ENCODE measurements at places on chromosomes 16 and 17.

DNA sequence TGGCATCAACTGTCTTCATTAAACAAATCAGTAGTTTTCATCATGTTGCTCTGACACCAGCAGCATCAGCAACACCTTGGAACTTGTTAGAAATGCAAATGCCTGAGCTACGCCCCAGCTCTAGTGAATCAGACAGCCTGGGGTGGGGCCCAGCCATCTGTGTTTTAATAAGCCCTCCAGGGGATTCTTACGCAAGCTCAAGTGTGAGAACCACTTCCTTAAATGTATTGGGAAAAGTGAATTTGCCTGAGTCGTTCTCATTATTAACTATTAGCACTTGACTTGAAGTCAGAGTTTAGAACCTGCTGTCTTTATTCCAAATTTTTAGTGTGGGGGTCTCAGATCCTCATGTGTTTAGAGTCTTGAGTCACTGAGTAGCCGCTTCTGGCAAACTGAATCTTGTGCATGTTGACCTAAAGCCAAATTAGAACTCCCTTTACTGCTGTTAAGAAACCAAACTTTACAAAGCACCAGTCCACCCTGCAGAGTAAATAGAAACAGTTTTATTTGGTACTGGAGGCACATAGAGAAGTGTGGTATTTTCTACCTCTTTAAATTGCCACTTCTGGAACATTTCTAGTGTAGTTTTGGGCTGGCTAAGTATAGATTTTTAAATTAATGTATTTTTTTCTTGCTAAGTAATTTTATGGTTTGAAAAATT, 137.4 kb upstream of the COX10 start:
- DNase-seq = peak; percentile 96

- no peak for DNase-seq
These were observed 377.8 kb downstream of the SOX9 start for GRCh38 chr17:72498364-72499210.

DNA sequence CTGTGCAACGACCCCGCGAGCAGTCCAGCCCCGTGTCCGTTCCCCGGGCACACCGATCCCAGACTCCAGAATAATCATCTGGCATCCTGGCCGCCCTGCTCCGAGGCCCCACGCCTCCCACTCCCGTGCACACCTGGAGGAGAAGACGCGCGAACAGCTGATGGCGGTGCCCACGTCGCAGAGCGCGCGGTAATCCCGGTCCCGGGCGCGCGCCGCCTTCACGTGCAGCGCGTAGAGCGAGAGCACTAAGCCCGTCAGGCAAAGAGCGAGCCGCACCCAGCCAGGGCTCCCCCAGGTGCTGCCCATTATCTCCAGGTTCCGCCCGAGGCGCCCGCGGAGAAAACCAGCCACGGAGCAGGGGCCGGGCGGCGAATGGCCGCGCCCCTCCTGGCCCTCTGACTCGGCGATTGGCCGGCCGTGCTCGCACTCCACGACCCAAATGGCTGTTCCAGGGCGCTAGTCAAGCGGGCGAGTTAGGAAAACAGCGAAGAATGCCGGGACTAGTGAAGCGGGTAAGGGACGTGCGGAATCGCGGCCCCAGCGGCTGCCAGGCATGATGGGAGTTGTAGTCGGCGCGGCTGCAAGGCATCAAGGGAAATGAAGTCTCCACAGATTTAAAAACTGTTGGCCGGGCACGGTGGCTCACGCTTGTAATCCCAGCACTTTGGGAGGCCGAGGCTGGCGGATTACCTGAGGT, at the start of gene VKORC1:
Gene VKORC1 (minus strand): TSS at position 374 of the 697 bp plus-strand sequence. CDS start 68 bp downstream, at position 306.
- DNase-seq = peak; percentile 97

DNA sequence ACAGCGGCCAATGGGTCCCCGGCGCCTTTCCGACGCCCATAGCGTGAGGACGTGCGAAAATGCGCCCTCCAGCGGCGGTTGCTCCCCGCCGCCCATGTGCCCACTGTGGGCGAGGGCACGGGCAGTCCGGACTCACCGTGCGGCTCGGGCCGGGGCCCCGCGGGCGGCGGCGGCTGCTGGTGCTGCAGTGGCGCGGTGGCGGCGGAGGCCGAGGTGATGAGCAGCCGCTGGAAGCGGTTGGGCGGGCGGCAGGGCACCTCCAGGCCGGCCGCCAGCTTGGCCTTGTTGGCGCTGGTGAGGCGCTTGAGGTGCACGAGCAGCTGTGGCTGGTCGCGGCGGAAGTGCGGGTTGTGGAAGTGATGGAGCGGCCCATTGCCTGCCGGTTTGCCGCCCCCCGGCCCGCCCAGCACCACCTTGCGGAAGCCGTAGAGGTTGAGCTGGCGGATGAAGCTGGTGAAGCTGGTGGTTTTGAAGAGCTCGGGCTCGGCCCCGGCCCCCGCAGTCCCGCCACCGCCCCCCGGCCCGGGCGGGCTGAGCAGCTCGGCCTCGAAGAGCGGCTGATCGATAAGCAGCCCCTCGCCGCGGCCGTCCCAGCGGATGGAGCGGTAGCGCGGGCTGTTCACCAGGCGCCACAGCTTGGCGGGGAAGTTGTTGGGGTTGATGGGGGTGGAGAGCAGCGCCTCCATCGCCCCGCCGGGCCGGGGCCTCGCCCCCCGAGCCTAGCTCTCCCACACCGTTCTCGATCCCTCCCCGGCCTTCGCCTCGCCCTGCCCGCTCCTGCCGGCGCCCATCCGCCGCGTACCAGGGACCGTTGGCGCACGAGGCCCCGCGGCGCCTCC, at the start of gene HSF5:
Gene HSF5 (minus strand): TSS at position 820 of the 839 bp plus-strand sequence. CDS start 134 bp downstream, at position 686.
- no peak for DNase-seq

- DNase-seq = no peak
These were observed 576 bp downstream of the ZNF768 start for GRCh38 chr16:30525844-30526136.

DNA sequence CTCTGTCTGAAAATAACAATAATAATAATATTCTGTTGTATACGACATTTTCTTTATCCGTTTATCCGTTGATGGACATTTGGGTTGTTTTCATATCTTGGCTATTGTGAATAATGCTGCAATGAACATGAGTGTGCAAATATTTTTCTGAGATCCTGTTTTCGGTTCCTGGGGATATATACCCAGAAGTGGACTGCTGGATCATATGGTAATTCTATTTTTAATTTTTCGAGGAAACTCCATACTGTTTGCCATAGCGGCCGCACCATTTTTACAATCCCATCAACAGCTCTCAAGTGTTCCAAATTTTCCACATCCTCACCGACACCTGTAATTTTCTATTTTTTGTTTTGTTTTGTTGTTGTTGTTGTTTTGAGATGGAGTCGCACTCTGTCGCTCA, 5.3 kb upstream of the PRSS41 start:
- no peak for DNase-seq

DNA sequence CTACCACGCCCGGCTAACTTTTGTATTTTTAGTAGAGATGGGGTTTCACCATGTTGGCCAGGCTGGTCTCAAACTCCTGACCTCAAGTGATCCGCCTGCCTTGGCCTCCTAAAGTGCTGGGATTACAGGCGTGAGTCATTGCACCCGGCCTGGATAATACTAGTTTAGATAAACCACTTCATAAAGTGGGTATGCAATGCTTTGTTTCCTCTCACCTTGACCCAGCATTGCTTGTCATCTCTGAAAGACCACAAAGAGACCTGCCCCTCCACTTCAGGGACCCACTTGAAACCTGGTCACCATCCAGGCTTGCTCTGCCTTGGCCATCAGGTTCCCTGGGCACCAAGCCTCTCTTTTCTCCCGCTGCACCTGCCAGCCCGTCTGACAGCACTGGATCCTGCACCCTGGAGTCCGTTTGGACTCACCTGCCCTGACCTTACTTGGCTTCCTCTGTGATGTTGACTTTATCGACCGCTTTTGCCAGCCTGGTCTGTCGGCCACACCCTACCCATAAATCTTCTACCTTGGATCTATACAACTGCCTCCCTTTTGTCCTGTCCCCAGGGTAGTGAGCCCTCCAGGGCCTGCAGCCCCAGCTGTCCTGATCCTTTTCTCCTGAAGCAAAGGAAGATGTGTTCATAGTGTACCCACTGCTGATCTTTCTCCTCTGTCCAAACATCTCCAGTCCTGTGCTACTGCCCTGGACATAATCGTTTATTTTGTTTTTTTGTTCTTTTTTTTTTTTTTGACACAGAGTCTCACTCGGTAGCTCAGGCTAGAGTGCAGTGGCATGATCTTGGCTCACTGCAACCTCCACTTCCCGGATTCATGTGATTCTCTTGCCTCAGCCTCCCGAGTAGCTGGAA, 12.7 kb upstream of the ZG16 start:
- DNase-seq = no peak

GRCh38 chr16:27681681-27682080, 131.7 kb downstream of the KATNIP start:
- no peak for DNase-seq

DNA sequence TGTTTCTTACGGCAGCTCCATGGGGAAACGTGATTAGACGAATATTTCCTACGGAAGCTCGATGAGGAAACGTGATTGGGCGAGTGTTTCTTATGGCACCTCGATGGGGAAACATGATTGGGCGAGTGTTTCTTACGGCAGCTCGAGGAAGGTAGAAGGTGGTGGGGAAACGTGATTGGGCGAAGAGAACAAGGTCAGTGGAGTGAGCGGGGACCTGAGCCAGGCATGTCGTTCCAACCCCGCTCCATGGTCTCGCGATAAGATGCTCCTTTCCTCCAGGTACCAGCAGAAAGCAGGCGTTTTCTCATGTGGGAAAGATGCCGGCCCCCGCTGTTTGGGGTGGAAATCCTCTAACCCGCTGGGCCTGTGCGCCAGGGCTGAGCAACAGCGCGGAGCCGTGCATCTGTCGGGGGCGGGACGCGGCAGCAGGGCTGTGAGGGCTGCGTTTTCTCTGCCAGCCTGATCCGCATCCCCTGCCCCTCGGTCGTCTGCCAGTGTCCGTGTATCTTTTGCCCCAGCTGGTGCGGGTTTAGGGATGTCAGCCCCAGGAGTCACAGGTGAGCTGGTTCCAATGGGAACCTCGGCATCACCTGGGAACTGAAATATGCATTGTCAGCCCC, 25.6 kb upstream of the DOC2B start:
- no peak for DNase-seq

GRCh38 chr17:41492771-41493170, 3.1 kb upstream of the KRT36 start:
- no peak for DNase-seq

DNA sequence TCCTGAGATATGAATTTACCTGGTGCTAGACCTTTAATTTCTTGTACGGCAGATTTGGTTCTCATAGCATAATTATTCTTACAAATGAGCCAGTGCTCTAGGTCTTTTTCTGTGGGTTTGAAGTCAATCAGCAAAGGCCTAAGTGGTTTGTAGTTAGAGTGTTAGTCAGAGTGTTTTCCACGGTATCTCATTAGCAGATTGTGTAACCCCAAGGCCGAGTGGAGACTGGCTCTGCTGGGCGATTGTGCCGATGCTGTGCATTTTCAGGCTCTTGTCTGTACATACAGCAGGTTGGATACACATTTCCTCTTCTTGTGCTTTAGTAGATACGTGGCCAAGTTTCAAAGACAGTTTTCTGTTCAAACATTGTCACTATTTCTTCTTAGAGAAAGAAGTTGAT, 78.6 kb upstream of the CA10 start:
- DNase-seq = no peak

- no peak for DNase-seq
These were observed 53.3 kb upstream of the KCNJ16 start for GRCh38 chr17:70021726-70022125.

DNA sequence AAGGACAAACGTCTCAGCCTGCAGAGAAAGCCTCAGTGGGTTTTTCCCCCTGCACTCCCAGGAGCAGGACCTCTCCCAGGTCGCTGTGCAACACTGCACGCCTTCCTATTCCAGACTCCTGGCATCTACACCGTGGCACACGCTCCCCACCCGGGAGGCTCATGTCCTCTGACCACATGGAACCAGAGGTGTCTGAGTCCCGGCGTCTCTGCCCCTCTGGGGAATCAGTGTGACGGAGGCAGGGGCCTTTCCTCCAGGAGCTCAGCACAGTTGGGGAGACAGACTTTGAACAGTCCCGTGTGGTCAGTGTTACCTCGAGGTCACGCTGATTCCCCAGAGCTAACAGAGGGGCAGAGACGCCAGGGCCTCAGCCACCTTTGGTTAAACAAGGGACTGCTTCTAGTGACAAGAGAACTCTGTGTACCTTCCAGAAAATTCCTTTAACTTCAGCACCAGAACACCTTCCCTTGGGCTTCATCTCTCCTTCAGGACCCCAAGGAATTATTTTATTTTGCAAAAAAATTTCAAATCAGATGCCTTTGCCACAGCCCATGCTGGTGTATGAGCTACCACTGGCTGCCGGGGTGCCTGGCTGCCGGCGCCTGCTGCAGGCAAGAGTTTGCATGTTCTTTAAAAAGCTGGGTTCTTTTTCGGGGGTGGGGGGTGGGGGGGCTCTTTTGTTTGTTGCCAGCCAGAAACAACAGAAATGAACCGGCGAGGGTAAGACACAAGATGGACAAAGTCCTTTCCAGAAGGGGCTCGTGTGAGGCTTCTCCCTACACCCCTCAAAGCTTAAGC, 6.6 kb downstream of the CANT1 start:
- DNase-seq = no peak

DNA sequence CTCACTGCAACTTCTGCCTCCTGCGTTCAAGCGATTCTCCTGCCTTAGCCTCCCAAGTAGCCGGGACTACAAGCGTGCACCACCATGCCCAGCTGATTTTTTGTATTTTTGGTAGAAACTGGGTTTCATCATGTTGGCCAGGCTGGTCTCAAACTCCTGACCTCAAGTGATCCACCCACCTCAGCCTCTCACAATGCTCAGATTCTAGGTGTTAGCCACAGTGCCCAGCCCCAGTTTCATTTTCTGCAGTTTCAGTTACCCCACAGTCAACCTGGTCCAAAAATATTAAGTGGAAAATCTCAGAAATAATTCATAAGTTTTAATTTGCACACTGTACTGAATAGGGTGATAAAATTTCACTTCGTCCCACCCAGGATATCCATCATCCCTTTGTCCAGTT, 28.7 kb downstream of the KNOP1 start:
- no peak for DNase-seq

DNA sequence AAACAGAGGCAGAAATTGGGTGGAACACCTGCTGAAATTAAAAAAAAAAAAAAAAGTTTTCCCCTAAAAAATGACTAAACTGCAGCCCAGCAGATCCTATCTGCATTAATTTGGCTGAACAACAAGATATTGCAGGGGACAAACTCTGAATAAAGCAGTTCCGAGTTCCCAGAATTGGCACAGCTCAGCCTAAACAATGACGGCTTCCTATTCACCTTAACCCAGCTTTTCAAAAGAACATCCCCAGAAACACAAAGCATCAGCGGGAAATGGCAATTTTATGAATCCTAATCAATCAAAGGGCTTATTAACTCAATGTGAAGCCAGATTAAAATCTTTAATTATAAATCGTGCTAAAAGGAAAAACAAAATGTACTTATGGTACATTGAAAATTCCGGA, 497.8 kb upstream of the ZFHX3 start:
- no peak for DNase-seq

- DNase-seq = no peak
These were observed 18.1 kb upstream of the MAF start for GRCh38 chr16:79618692-79619050.

GRCh38 chr16:49844359-49844758, 11.6 kb downstream of the ZNF423 start:
- no peak for DNase-seq

- DNase-seq = no peak
These were observed 115.9 kb downstream of the PITPNC1 start for GRCh38 chr17:67492824-67493517.

GRCh38 chr16:73052576-73052975, 4.6 kb upstream of the ZFHX3 start:
- no peak for DNase-seq
